Activated CD4-positive, alpha-beta memory T cell treated with anti-CD3 and anti-CD28 coated beads for 36 hours (primary cell): ENCODE measurements at places on chromosomes 2 and 18.

DNA sequence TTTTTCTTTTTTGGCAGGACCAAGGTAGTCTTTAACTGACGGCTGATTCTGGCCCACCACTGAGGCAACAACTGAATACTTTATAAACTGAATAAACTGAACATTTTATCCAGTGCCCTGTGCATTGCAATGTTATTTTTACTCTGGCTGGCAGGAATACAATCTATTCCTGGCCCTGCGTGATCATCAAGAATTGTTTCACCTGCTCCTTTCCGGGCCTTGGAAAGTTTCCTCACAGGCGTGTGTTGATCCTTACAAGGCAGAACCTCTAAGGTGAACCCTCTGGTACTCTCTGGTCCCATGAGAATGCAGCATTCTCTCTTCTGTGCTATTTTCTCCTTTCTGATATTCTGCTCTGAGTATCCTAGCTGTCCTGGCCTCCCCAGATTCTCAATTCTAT, 113.7 kb upstream of the KLHL29 start:
- DNase-seq: no peak

GRCh38 chr2:183148955-183149354, 24.7 kb downstream of the NUP35 start:
- DNase-seq: no peak

DNA sequence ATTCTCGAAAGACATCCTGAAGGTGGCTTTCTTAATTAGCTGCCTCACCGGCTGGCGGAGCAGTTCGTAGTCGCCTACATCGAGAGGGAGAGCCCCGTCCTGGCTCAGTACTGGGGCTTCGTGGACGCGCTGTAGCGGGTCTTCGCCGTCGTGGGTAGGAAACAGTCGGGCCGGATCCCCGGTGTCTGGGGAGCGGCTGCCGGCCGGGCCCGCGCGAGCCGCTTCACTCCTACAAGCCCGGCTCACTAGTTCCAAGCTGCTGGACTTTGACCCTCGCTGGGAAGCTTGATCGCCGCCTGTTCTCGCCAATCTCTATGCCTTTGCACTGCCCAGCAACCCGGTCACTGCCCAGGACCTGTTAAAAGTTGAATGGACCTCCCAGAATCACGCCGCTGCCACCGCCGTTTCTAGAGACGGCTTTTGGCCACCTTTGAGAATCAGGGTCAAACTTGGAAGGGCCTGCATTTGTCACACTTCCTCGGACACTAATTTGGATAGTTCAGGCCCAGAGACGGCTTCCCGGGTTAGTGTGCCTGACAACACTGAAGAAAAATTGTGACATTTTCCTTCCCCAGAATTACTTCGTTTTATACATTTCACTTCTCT, 41.4 kb upstream of the AKAIN1 start:
- peak; percentile 49 for DNase-seq

DNA sequence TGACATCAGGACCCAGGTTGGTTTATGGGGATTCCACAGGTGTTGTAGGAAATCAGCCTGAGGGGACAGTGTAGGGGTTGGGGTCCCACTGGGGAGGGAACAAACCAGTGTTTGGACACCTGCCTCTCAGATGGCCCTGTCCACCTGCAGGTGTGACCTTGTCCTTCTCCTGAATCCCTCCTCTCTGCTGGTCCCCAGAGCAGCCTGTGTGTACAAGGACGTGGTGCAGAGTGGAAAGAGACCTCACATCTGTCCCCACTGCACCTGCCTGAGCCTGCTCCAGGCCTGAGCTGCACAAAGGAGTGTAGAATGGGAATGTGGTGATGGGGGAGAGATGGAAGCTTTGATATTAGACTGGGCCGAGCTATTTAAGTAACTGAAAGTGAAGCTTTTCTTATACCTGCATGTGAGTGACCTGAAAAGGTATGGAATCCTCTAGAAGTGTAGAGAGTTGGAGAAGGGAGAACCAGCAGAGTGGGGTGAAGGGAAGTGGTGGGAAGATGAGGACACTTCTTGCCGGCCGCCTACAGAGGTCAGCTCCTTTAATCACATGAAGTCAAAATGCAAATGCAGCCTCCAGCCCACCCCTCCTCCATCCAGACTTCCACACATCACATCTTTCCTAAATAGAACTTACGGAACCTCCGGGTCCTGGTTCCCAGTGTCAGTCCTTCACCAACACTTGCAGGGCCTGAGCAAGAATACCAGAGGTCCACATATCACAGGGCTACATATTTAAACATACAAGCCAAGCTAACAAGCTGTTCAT, 89.3 kb upstream of the SMAD2 start:
- DNase-seq: no peak

- DNase-seq: no peak
These were observed 10.5 kb upstream of the ZNF513 start for GRCh38 chr2:27390822-27391679.

DNA sequence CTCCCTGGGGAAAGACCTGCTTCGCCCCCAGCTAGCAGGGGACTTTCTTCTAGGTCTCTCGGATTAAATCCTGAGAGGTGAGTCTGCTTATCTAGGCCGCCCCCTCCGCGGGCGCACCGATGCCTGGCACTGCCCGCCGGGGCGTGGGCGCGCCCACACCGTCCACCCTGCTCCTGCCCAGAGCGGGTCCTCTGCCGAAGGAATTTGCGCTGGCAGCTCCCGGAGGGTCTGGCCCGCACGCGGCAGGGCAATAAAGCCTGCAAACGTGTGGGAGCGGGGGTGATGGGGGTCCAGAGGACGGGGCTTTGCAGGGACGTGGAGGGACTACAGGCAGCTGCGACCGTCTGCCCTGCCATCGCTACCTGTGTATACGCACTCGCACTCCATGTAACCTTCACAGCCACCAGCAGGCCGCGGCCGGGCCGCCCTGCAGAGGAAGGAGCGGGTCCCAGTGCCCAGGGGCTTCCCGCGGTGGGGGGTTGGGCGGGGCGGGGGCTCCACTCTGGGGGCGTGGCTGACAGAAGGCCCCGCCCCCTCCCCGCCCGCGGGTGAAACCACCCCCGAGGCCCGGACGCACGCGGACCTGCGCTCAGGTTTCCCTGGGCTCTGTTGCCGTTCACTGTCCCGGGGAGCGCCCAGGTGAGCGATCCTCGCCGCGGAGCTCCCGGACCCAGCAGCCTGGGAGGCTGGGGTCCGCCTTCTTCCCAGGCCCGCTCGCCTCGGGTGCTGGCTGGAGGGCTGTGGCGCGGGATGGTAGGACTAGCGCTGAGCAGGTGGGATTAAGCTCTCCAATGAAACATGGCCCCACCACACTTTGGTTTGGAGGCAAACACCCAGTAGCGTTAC, 174.5 kb upstream of the HS6ST1 start:
- DNase-seq: no peak

DNA sequence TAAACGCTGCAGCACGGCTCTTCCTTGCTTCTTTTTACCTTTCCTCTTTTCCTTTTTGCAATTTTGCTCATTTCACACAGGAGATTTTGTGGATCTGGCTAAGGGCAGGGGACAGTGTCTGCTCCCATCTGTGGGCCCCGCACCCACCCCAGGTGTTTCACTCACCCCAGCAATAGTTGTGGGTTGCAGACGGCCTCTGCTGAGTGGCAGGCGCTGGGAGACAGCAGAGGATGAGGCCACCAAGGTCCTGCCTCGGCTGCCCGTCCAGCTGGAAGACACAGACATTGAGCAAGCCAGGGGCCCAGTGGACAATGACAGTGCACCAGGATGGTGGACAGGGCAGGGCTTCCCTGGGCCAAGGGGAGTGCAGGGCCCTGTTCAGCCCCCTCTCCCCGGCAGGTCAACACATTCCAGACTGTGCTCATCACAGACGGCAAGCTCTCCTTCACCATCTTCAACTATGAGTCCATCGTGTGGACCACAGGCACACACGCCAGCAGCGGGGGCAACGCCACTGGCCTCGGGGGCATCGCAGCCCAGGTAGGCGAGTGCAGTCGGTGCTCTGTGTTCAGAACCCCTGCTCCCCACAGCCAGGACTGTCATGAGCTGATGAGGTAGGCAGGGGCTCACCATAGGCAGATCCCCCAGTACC, 35.0 kb downstream of the SNED1 start:
- DNase-seq: no peak

- DNase-seq: no peak
These were observed 37.0 kb upstream of the CRIM1 start for GRCh38 chr2:36318547-36318946.

- DNase-seq: peak; percentile 16
These were observed 7.9 kb downstream of the CLHC1 start for GRCh38 chr2:55223958-55224760.
